ENCODE measurements at places on chromosomes 16 and 17. TPM values are rescaled to one million over a fixed set of nuclear protein-coding genes. Genes with fewer than 3 reads are reported as not detected.

Gene KRTAP9-4
- not detected for total RNA-seq

Gene NPB
- total RNA-seq = not detected

DNA sequence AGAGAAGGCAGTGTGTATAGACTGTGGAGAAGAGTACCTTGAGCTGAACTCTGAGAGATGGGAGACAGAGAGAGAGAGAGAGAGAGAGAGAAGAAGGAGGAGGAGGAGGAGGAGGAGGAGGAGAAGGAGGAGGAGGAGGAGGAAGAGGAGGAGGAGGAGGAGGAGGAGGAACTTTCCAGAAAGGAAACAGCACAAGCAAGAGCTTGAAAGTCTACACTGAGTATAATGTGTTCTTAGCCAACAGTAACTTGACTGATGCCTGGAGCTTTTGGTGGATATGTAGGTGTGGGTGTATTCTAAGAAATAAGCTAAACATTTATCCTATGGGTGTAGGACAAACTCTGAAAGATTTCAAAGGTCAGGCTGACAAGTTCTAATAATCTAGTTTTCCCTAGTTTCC, 116.4 kb downstream of the SNX11 start:
- no peak overlapping the region for H3K4me3 ChIP-seq
- no peak for DNase-seq
- no peaks in the 10 kb centered on the region for H3K27me3 ChIP-seq
- H3K36me3 ChIP-seq = no peaks in the 10 kb centered on the region
- H3K4me1 ChIP-seq = peaks cover 12% of the 10 kb centered on the region

DNA sequence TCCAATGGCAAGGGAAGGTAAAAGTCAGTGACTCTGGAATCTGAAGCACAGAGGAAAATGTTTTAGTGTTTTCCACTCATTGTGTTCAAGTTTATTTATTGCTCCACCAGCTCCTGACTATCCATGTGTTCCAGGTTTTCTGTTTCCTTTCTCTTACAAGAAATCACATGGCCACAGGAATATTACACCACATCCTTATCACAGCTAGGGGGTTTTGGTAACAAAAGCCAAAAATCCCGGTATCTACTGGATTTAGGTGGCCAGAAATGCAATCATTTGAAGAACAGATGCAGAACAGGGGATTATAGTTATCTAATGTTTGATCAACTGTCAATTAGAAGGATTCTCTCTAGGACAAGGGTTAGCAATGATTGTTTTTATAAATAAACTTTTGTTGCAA, 47.9 kb downstream of the STH start:
- H3K4me3 ChIP-seq = no peak overlapping the region
- no peaks in the 10 kb centered on the region for H3K27me3 ChIP-seq
- H3K27ac ChIP-seq = no peak overlapping the region
- H3K36me3 ChIP-seq = peaks cover 42% of the 10 kb centered on the region

DNA sequence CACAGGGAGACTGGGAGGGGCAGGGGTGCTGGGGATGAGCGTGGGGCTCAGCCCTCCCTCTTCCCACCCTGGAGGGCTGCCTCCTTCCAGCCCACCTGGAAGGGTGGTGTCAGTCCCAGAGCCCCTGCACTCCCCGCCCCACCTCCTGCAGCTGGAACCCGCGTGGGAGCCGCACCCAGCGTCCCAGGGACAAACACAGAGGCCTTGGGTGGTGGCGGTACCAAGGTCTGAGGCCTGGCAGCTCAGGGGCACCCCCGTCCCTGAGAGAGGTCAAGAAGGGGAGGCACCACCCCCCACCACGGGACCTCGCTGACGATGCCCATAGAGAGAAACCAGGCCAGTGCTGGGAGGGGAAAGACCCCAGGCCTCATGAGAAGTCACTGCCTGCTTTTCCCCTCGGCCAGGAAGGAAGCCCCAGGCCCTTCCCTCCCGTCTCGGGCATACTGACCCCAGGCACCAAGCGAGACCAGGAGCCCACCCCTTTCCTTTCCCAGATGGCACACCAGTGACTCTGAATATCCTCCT, 4.1 kb downstream of the HS3ST6 start:
- H3K4me3 ChIP-seq = no peak overlapping the region
- no peak for DNase-seq
- peaks cover 28% of the 10 kb centered on the region for H3K27me3 ChIP-seq
- no peak overlapping the region for H3K27ac ChIP-seq

- H3K4me3 ChIP-seq = no peak overlapping the region
- no peaks in the 10 kb centered on the region for H3K36me3 ChIP-seq
These were observed 71.8 kb downstream of the IRF8 start for GRCh38 chr16:85970738-85971137.
